Stimulated activated CD8-positive, alpha-beta memory T cell treated with anti-CD3 and anti-CD28 coated beads, Interleukin-7, amount 100 ng/mL, for 4 hours (primary cell): ENCODE measurements at places on chromosomes 3 and 15.

- no peak for DNase-seq
Measured at GRCh38 chr3:187042346-187042745, 97.0 kb downstream of the RPL39L start.

DNA sequence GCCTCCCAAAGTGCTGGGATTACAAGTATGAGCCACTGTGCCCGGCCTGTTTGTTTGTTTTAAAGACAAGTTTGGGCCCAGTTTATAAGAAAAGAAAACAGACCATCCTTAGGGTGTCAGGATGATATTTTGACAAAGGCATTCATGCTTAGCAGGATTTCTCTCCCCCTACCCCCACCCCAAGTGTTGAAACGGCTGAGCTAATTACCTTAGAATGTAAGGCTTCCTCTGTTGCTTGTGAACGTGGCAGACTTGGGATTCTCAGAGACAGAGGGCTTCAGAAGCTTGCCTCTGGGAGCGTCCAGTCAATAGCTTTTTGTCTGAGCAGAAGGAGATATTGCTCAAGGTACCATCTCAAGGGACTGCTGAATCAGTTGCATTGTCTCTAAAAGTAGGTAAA lies 24.0 kb downstream of the FLNB start:
- no peak for DNase-seq

- no peak for DNase-seq
Measured at GRCh38 chr3:177606891-177607290, 409.6 kb upstream of the TBL1XR1 start.

- DNase-seq: no peak
Measured at GRCh38 chr3:78919021-78919755, 848.6 kb downstream of the ROBO1 start.

- DNase-seq: no peak
Measured at GRCh38 chr15:67026610-67026967, 38.8 kb upstream of the SMAD3 start.

DNA sequence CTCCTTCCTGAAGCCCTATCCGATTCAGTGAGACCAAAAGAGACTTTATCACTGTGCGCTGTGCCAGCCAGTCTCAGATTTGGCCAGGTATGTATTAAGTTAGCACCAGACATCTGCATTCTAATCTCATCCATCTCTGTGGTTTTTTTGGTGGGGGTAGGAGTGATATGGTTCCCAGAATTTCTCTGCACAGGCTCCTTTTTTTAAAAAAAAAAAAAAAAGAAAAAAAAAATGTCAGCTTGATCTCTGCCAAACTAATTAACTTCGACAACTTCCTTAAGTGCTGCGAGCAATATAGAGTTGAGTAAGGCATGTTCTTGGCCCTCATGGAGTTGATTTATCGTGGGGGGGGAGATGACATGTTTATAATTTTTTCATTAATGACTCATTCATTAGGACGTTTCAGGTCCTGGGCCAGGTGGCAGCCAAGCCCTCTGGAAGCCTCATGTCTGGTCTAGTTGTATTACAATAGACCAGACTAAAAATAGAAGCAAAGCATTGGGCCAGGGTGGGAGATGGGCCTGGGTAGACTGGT lies 12.9 kb downstream of the SLCO3A1 start:
- DNase-seq: no peak

DNA sequence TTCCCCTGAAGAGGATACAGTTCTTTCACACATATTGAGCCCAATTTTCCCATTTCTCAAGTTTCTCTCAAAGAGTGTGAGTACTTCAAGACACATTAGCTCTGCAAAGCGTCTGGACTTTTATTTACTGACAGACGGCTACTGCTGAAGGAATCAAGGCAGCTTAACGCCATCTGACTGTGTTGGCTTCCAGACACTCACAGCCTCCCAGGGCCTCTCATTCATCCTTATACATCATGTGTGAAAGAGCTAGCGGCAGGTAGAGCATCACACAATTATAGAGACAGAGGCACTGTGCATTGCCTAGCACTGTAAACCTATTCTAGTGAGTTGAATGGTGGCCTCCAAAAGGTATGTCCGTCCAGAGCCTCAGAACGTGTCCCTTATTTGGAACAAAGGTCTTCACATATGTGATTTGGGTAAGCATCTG lies 284.1 kb upstream of the STT3B start:
- DNase-seq: no peak

DNA sequence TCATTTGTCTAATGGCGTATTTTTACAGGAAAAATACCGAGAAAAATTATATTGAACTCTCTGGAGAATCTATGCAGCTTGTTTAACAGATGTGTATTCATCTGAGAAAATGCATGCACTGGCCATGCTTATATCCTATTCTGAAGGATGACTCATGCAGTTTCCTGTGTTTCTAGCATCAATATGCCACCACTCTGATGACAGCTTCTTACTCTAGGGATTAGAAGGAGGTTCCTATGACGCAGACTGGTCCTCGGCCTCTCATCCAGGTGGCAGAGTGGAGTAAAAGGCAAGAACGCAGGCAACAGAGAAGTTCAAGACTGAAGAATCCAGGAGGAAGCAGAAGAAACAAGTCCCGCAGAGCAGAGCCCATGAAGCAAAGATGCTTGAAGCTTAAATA lies 910.0 kb upstream of the ROBO1 start:
- DNase-seq: no peak

- no peak for DNase-seq
Measured at GRCh38 chr3:84236261-84236660, 722.5 kb upstream of the CADM2 start.

GRCh38 chr3:184037816-184038215 lies 6.3 kb downstream of the HTR3D start:
- no peak for DNase-seq

DNA sequence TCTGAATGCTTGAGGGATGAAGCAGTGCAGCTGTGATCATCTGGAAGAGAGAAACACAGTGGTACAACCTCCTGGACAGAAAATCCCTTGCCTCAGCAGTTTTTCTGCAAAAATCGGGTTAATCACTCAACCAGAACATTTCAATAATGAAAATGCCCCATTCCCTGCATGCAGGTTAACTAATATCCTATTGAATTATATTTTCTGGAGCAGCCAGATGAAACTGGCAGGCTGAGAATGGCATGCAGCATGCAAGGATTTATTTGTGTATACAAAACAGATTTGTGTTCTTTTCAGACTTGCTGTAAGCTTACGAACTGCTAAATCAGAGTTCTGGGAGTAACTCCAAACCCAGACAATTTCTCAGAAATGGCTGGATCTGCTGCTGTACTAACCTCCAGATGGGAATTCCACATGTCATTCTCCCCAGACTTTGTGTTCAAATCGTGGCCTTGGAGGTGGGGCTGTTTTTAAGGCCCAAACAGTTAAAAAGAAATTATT lies 39.1 kb downstream of the SLC9A9 start:
- no peak for DNase-seq

- no peak for DNase-seq
Measured at GRCh38 chr15:92819278-92820235, 80.6 kb upstream of the CHD2 start.

DNA sequence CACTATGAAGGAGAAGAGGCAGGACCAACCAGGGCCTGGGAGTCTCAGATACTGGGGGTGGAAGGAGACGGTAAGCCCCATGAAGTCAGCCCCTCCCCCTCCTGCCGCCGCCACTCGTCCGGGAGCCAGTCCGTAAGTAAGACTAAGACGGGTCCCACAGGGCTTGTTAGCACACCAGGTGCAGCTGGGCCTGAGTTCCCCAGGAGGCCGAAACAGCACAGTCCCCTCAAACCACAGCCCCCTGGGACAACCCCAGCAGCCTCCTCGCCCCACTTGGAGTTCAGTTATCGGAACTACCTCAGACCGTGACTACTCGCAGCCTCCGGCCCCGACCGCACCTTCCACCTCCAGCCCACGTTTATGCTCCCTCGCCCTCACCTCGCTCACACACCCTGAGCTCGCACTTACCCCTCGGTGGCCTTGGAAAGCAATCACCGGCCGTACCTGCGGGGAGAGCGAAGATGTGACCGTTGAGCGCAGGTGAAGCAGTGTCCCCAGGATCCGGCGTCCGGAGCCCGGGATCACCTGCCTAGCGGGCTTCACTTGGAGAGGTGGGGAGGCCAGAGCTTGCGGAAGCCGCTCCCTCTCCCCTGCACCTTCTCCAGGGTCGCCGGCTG lies 557 bp downstream of the ELL3 start:
- peak; percentile 9 for DNase-seq

GRCh38 chr3:22922317-22922716 lies 280.8 kb upstream of the UBE2E2 start:
- DNase-seq: no peak

DNA sequence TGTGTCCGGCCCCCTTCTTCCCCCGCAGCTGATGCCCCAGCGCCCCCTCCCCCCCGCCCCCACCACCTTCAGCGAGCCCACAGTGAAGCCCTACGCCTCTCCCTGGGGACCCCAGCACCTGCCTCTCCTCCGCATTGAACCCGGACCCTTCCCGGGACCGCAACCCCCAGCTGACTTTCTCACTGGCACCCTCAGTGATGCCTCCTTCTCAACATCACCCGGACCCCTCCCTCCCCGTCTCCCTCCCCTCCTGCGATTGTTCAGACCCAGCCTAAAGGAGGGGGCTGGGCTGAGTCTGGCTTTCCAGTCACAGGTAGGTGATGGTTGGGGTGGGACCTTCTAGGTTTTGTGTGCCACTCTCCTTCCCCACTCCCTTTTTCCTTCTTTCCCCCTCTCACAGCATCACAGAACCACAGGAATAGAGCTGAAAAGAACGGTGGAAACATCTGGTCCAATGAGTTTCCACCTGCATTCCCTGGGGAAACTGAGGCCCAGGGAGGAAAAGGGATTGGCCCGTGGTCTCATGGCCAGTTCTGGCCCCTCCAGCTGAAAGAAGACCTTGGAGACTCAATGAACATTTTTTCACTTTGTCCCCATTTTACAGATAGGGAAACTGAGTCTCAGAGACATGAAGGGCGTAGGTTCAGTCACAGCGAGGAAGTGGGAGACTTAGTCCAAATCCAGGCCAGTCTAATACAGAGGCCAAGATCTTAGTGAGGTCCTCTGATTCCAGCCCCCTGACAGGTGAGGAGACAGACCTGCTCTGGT lies 828 bp downstream of the CAND2 start:
- DNase-seq: no peak

DNA sequence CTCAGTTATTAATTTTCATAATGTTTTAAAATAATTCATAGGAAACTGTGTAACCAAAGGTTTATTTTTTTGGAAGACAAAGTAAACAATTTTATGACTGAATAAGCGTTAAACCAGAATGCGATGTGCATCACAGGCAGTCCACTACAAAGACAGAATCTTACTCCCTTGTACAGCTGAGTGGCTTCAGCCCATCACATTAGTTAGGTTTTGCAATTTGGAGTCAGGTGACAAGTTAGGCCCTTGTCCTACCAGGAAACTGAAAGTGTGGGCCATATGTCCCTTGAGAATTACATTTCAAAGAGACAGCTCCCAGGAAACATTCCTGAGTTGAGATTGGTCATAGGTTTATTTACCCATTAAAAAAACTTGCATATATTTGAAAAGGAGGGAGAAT lies 156.3 kb downstream of the MEX3B start:
- no peak for DNase-seq

DNA sequence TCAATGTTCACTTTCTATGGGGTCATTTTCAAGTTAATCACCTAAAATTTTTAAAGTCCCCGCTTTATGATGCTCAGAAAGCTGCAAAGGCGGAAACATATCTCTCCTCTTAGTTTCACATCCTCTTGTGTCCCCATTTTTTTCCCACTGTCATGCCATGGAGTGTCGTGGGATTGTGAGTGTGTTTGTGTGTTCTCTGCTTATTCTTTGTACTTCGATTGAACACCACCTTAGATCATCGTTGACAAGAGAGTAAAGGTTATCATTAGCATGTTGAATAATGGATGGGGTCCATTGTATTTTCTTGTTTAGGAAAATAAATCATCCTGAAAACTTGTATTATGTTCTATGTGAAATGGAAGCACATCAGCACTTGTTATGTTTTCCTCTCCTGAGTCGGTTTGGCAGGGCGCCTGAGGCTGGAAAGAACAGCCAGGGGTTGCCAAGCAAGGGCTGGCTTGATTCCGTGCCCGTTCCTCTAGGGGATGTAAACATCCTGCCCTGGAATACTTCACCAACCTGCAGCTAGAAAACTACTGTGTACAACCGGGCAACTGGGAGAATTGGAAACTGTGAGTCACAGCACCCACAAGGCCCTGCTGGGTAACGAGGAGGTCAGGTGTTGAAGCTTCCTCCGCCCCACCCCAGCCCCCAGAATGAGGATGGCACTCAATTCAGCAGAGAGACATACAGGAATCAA lies 67.2 kb downstream of the EIF4E3 start:
- DNase-seq: no peak

DNA sequence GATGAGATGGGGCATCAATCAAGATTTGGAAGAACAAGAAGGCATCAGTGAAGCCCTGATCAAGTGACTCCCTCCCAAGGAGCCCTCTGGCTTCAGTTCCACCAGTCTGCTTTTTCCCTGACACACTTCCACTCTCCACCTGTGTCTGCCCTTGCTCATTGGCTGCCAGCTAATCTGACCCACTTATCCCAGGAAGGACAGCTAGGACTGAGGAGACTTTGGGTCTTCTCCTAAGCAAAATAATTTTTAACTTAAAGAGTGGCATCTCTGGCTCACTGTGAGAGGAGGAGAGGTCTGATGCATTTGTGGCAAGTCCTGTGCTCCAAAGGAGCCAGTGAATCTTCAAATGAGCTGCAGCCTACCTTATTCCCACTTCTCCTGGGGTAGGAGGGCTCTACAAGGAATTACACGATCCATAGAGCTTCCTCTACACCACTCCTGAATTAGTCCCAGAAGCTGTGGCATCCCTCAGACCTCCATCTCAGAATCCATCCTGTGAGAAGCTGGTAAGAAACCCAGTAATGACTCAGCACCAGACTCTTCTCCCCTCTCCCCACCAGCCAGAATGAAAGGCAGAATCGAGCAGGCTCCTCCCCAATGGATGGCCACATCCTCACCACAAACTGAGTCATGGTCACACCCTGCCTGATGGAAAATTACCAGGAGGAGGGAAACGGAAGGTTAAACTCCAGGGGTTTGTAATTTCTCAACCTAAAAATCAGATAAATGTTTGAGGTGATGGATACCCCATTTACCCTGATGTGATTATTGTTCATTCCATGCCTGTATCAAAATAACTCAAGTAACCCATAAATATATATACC lies 6.3 kb upstream of the PKM start:
- peak; percentile 71 for DNase-seq
